ENCODE measurements at places on chromosomes 5 and 9. TPM values are rescaled to one million over a fixed set of nuclear protein-coding genes. Genes with fewer than 3 reads are reported as not detected.

QRFP gene
- not detected for total RNA-seq

C5orf52 gene
- total RNA-seq, result not detected

FOXI1 gene
- not detected for total RNA-seq

ADAMTS2 gene
- 43.3 TPM for total RNA-seq

DTWD2 gene
- total RNA-seq, result 5.0 TPM

FBXL7 gene
- 7.9 TPM for total RNA-seq

CCNI2 gene
- total RNA-seq, result 0.76 TPM

TOR1A gene
- total RNA-seq, result 22.8 TPM

MLANA gene
- not detected for total RNA-seq

GABRG2 gene
- not detected for total RNA-seq

NR5A1 gene
- total RNA-seq, result not detected

Measured in placental epithelial cell (primary cell).